ENCODE measurements at places on chromosomes 16 and 17. TPM values are rescaled to one million over a fixed set of nuclear protein-coding genes. Genes with fewer than 3 reads are reported as not detected.

DNA sequence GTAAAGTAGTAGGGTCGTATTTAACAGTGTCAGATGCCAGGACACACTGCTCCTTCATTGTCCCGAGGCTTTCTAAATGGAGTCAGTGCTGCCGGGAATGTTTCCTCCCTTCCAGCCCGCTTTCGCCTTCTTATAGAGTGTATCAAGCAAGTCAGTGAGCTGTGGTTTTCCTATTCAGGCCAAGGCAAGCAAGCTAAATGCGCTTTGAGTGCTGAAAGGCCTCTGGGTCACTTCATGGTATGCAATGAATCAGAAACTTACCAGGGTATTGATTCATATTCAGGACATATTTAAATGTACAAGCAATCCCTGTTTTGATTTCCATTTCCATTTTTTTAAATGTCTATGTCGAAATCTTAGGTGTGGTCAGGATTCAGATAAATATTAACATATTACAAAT lies 327.9 kb upstream of the SOX9 start:
- no peaks in the 10 kb centered on the region for H3K4me1 ChIP-seq
- H3K27me3 ChIP-seq: no peaks in the 10 kb centered on the region
- DNase-seq: no peak
- no peak overlapping the region for H3K4me3 ChIP-seq

- H3K36me3 ChIP-seq: no peaks in the 10 kb centered on the region
- no peak for DNase-seq
- H3K4me1 ChIP-seq: peaks cover 34% of the 10 kb centered on the region
- H3K27me3 ChIP-seq: no peaks in the 10 kb centered on the region
Observed at GRCh38 chr17:40104594-40105486, 4.5 kb upstream of the NR1D1 start.

DNA sequence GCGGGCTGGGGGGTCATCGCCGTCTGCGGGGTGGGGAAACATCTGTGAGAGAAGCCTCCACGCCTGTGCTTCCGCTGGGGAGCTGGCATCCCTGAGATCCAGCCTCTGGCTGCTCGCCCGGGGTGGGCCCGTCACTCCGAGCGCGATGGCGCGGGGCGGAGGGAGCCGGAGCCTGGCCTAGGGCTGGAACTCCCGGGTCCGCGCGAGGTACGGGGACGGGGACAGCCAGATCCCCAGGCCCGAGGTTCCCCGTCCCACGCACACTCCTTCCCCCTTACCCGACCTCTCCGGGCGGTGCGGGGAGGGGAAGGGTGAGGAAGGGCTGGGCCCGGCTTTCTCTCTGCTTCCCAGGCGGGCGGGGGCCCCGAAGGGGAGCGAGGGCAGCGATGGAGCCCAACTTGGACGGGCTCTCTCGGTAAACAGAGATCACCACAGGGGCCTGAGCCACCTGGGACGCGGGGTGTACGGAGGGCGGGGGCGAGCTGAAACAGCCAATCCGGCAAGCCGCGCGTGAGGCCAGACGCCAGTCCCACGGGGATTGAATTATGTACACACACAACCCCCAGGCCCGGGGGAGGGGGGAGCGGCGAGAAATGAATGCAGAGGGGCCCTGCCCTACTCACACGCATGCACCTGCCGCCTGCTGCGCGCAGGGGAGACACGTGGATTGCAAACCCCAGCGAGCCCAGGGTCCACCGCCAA lies at the start of gene SLC16A11:
Gene SLC16A11, minus strand, starts transcription at position 596 of the 702 bp plus-strand sequence. Its CDS starts 579 bp downstream, at position 17.
- no peaks in the 10 kb centered on the region for H3K4me1 ChIP-seq
- no peaks in the 10 kb centered on the region for H3K27me3 ChIP-seq
- DNase-seq: peak; percentile 47
- no peaks in the 10 kb centered on the region for H3K36me3 ChIP-seq

TBC1D3G gene
- not detected for total RNA-seq

CD68 gene
- 0.18 TPM for total RNA-seq

DNA sequence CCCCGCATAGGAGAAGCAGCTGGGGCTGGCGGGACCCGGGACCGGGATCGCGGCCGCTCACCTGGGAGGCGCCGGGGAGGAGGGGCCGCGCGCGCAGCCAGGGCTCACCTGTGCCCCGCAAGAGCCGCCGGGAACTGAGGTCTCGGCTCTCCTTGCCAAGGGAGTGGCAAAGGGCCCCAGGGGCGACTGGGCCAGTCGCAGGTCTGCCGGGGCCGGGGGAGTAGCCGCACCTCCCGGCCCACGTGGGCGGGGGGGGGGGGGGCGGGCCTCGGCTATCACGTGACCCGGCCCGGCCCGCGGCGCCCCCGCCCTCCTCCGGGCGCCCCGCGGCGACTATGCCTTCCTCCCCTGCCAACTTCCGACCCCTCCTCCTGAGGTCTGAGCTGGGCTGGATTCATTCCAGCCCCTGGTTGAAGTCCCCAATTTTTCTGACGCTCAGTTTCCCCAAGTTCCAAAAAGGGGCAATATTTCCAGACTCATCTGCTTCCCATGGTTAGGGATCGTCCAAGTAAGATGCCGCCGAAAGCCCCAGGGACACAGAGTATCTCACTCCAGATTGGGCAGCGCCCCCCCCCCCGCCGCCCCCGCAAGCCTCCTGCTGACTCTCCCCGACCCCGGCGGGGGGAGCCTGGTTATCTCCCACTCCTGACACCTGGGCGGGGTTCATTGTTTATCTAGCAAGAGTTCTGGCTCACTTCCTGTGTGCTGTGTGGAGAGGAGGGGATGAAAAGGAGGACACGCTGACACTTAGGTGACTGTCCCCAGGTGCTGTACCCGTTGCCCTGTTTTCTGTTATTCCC lies at the start of gene TMC6:
Gene TMC6, minus strand, starts transcription at position 205 of the 800 bp plus-strand sequence. CDS start 1,923 bp downstream, outside the sequence.
- DNase-seq: peak; percentile 84
- no peaks in the 10 kb centered on the region for H3K27me3 ChIP-seq
- H3K27ac ChIP-seq: peak within 1 kb of the TSS; percentile 84
- peak within 1 kb of the TSS; percentile 94 for H3K4me3 ChIP-seq

DNA sequence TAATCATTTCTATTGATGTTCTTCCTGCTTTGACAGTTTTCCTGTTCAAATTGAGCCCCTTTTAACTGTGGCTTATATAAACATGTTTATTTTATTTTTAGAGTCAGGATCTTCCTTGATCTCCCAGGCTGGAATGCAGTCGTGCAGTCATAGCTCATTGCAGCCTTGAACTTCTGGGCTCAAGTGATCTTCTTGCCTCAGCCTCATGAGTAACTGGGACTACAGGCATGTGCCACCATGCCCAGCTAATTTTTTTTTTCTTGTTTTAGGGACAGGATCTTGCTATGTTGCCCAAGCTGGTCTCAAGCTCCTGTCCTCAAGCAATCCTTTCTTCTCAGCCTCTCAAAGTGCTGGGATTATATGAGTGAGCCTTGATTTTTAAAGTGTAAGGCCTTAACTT lies 14.7 kb downstream of the PHKB start:
- no peaks in the 10 kb centered on the region for H3K27me3 ChIP-seq
- no peaks in the 10 kb centered on the region for H3K36me3 ChIP-seq
- no peak overlapping the region for H3K27ac ChIP-seq

DNA sequence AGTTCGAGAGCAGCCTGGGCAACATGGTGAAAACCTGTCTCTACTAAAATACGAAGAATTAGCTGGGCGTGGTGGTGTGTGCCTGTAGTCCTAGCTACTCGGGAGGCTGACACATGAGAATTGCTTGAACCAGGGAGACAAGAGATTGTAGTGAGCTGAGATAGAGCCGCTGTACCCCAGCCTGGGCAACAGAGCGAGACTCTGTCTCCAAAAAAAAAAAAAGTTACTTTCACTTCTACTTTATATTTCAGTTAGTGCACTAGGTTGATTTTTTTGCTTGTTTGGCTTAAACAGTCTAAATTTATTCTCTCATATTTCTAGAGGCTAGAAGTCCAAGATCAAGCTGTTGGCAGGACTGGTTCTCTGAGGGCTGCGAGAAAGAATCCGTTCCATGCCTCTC lies 13.4 kb downstream of the CCDC102A start:
- H3K27me3 ChIP-seq: no peaks in the 10 kb centered on the region
- no peak overlapping the region for H3K27ac ChIP-seq
- no peaks in the 10 kb centered on the region for H3K36me3 ChIP-seq
- H3K4me3 ChIP-seq: no peak overlapping the region
- no peak for DNase-seq

GRCh38 chr17:12646761-12647422 lies 18.8 kb upstream of the MYOCD start:
- H3K36me3 ChIP-seq: no peaks in the 10 kb centered on the region
- H3K4me3 ChIP-seq: no peak overlapping the region
- no peak for DNase-seq

FBXW10 gene
- 0.15 TPM for total RNA-seq

DNA sequence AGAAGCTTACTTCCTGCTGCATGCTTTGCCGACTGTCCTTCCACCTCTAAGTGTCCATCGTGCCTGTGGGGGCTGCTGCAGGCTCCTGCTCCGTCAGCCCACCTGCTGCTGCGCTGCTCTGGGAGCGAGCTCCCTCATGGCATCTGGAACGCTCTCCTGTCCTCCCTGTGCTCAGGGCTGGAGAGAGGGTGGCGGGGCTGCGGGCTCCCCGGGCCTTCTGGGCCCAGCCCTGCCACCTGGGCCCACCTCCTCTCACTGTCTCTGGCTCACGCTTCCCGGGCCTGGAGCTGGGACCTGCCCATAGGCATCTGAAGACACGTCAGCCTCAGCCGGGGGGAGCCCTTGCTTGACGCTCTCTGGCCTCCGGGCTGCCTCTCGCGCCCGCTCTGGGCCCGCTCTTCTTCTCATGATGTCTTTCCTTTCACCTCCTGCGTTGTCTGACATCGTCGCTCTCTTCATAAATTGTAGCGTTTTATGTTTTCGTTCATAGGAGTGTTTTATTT lies 27.0 kb downstream of the NME3 start:
- no peak overlapping the region for H3K4me3 ChIP-seq
- H3K27me3 ChIP-seq: no peaks in the 10 kb centered on the region
- H3K27ac ChIP-seq: no peak overlapping the region
- peaks cover 24% of the 10 kb centered on the region for H3K4me1 ChIP-seq

- no peak overlapping the region for H3K27ac ChIP-seq
- no peak for DNase-seq
- no peak overlapping the region for H3K4me3 ChIP-seq
- H3K36me3 ChIP-seq: no peaks in the 10 kb centered on the region
- no peaks in the 10 kb centered on the region for H3K4me1 ChIP-seq
Observed at GRCh38 chr16:12449795-12450194, 353.9 kb downstream of the CPPED1 start.

DNA sequence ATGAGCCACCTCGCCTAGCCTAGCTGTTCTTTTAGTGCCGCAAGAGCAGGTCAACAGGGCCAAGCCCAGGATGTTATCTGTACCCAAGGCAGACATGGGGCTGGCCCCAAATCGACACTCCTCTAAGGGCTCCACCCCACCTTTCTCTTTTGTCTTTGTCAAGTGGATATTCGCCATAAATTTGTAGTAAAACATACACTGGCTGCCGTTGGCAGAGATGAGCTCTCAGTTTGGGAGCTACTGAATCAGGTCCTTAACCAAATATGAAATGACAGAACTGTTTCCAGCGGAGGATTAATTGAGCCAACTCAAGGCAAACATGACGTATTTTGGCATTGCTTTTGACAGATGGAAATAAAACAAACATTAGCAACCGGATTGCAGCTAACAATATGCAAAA lies 556.9 kb upstream of the CDH5 start:
- H3K27ac ChIP-seq: no peak overlapping the region
- no peaks in the 10 kb centered on the region for H3K4me1 ChIP-seq
- H3K27me3 ChIP-seq: no peaks in the 10 kb centered on the region
- no peak overlapping the region for H3K4me3 ChIP-seq
- DNase-seq: no peak
